NCI-H1092 (cell line): ENCODE measurements at places on chromosomes 1 and 21.

DNA sequence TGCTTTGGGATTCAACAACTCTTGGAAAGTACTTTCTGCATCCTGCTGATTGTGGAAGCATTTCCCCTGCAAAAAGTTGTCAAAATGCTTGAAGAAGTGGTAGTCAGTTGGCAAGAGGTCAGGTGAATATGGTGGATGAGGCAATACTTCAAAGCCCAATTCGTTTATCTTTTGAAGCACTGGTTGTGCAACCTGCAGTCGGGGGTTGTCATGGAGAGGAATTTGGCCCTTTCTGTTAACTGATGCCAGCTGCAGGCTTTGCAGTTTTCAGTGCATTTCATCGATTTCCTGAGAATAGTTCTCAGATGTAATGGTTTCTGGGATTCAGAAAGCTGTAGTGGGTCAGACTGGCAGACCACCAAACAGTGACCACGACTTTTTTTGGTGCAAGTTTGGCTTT, 47.6 kb upstream of the GJA5 start:
- DNase-seq: no peak

GRCh38 chr1:231027971-231028370, 12.1 kb downstream of the FAM89A start:
- DNase-seq: no peak

- no peak for DNase-seq
Observed at GRCh38 chr1:172530000-172530399, 3.0 kb upstream of the SUCO start.

DNA sequence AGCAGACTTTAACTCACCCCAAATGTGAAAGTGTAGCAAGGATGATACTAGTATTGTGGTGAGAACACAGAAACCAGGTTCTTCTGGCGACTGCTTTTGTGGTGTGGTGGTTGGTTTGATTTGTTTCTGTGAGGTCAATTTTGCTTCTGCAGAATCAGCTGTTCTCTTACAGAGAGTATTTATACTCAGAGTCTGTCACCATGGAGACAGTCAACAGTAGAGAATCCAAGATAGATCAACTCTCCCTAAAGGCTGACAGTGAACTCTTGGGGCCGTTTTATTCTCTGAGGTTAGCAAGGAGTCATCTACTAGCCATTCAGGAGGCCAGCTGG, at the start of gene CFAP107:
CFAP107 (plus strand) TSS at position 209 of the 332 bp plus-strand sequence. CDS start 231 bp downstream, outside the sequence.
- DNase-seq: peak; percentile 40

- DNase-seq: no peak
Observed at GRCh38 chr1:199931666-199932377, 95.7 kb upstream of the NR5A2 start.

- no peak for DNase-seq
Observed at GRCh38 chr1:103424650-103425049, 100.8 kb upstream of the RNPC3 start.
